Panc1 (cell line): ENCODE measurements at places on chromosomes 3 and 15.

DNA sequence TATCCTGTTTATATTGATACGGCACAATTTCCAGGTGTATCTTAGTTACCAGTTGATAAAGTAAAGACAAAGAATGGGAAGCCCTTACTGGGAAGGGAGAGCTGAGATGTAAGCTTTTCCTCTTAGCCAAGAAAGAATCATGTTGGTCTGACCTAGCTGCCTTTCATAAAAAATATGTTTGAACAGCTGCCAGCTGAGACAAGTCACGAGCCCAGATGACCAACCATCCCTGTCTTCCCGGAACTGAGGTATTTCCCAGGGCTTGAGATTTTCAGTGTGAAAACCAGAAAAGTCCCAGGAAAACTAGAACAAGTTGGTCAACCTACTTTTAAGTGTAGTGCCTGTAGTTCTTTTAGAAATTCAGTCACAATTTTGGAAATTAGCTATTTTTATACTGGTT is 3.6 kb upstream of the MYH15 start:
- DNase-seq: no peak

DNA sequence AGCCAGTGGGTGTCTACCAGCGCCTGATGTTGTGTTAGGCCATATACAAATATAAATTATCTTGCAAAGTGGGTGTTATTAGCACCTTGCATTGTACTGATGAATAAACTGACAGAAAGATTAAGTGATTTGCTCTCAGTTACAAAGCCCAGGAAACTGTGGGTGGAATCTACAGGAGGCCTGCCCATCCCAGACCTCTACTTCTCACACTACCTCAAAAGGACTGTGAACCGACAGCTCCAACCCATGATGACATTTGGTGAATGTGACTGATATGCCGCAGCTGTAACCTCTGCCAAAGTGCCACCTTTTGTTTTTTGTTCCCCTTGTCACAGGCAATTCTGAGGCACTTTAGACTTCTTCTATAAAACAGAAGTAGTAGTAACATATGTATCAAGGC is 43.7 kb upstream of the KCNMB2 start:
- no peak for DNase-seq

- DNase-seq: no peak
Observed at GRCh38 chr3:133490468-133491351, 82.8 kb upstream of the CDV3 start.

- DNase-seq: no peak
Observed at GRCh38 chr3:39189150-39189958, 3.0 kb downstream of the XIRP1 start.

- DNase-seq: no peak
Observed at GRCh38 chr3:177574222-177574856, 377.1 kb upstream of the TBL1XR1 start.

DNA sequence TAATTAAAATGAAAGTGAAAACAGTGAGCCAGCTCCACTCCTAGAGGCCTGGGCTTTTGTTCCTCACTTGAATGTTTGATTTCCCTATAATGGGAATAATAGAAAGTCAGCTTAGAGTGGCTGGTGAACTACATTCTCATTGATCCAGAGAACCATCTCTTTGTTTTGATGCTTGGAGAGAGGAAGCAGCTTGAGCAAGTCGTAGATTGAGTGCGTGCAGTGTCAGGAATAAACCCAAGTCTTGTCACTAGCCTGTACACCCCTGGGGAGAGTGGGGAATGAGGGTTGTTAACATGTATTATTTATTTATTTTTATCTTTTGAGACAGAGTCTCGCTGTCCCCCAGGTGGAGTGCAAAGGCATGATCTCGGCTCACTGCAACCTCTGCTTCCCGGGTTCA is 885 bp upstream of the LSG1 start:
- no peak for DNase-seq

GRCh38 chr3:8523041-8523440 is 21.4 kb downstream of the LMCD1 start:
- DNase-seq: no peak

- no peak for DNase-seq
Observed at GRCh38 chr3:162525066-162525742, 1028.6 kb downstream of the OTOL1 start.

GRCh38 chr3:134931045-134931785 is 136.2 kb downstream of the EPHB1 start:
- no peak for DNase-seq

DNA sequence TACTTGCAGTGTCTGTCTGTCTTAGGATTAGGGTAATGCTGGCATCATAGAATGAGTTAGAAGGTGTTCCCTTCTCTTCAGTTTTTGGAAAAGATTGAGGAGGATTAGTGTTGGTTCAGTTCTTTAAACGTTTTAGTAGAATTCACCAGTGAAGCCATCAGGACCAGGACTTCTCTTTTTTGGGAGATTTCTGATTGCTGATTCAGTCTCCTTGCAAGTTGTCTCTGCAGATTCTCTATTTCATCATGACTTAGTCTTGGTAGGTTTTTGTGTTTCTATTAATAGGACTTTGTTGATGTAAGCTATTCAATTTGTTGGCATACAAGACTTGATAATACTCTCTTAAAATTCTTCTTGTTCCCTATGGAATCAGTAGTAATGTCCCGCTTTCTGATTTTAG is 48.9 kb downstream of the STT3B start:
- no peak for DNase-seq

GRCh38 chr3:43699864-43700263 is 9.1 kb downstream of the ABHD5 start:
- no peak for DNase-seq

DNA sequence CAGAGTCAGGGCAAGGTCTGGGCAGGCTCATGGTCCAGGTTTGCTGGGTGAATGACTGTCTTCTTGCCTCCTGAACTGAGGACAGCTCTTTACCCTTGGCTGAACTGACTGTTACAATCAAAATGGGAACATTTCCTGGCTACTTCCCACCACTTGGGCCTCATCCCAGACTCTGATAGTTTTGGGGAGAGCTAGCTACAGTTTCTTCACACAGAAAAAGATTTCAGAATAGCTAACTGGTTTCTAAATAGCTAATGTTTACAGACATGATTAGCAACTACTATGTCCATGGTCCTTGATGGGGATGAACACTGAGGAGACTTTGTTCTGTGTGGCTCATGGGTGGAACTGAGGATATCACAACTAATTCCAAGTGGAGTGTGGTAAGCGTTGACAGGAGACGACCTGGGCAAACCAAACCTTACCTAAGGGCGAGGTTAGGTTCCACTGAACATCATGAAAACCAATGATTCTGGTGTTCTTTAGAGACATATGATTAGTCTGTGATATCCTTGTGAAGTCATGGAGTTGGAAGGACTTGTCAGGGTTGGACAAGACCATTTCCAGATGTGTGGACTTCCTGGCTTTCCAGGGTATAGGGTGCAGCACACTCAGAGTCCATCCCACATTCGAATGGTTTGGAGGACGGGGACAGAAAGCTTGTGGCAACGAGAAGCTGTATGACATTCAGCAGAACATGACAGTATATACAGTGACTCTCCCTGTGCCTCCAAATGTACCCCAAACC is 7.3 kb downstream of the ALPK3 start:
- no peak for DNase-seq

DNA sequence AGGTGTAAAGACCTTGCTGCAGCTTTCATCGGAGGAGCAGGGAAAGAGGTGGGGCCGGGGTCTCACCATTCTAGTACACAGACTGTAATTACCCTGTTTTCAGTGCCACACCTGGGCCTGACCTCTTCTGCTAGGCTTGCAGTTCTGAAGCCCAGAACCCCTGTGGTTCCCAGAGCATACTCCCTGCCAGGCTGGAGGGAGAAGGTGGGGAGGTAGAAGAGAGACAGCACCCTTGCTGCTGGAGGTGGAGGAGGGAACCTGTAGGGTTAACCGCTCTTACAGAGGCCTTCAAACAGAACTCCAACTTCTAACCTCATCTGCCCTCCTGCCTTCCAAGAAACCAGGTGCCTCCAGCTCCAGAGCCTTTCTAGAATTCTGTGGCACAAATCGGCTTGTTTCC is 27.0 kb downstream of the PCOLCE2 start:
- DNase-seq: no peak

DNA sequence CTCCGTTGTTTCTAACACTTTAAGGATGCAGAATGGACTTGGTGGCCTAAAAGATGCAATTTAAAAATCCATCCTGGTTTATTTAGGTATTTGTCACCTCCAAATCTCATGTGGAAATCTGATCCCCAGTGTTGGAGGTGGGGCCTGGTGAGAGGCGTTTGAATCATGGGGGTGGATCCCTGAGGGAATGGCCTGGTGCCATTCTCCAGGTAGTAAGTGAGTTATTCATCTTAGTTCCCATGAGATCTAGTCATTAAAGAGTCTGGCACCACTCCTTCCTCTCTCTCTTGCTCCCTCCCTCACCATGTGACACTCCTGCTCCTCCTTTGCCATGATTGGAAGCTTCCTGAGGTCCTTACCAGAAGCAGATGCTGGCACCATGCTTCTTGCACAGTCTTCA is 339.1 kb downstream of the NTRK3 start:
- DNase-seq: no peak

DNA sequence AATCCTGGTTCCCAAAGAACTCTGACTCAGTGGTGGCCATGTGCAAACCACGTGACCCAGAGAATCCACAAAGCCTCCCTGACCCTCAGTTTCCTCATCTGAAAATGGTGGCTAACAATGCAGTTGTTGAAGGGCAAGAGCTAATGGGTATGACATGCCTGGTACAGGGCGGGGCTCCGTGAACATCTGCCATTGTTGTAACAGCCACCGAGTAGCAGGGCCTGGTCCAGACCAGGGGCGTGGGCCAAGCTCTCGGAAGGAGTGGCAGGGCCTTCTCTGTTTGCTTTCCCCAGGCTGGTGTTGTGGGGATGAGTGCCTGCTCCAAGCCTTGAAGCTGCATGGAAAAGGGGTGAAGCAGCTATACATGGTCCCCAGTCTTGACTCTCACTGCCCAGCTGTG is 13.4 kb downstream of the MAPKAPK3 start:
- DNase-seq: no peak

DNA sequence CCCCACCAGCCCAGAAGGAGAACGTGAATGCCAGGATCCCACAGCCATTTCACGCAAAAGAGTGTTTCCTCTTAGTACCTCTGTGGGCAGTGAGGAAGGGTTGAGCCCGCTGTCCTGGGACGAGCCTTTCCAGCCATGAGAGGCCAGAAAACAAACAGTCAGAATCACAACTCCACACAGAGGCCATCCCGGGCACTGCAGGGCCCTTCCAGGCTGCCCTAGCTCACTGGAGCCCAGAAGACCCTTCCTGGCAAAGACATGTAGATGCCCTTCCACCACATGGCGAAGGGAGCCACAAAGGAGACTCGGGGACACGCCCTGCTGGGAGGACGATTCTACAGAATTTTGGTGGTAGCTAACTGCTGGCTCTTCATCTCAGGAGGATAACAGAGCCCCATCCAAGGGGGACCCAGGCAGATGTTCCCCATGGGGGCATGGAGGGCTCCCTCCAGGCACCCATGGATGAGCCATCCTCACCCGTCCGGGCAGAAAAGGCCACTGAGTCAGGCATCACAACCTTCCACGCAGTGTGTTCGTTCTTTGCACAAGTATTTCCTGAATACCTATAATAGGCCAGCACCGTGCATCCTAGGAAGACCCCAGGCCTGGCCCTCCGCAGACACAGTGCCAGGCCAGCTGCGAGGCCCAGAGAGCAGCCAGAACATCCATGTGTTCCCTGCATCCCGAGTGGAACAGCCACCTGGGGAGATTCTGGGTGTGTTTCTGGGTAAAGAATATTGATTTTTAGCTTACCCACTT is 47.2 kb downstream of the SLC12A8 start:
- peak; percentile 8 for DNase-seq

DNA sequence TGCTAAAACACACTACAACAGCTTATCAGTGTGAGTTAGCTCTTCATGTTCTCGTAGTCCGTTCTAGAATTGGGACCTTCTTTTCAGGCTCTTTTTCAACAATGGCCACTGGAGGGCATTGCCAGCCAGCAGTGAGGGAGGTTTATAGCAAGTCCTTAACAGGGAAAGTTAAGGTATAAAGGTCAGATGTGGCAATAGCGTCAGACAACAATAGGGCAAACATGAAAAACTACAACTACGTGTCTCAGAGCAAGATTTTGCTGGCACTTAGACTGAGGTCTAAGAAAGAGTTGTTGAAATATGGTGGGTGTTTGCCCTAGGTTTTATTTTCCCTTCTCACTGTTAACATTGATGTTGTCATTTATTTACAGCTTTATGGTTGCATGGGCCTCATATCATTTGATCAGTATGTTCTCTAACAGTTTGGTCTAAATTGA is 161.4 kb downstream of the GMNC start:
- peak; percentile 43 for DNase-seq

DNA sequence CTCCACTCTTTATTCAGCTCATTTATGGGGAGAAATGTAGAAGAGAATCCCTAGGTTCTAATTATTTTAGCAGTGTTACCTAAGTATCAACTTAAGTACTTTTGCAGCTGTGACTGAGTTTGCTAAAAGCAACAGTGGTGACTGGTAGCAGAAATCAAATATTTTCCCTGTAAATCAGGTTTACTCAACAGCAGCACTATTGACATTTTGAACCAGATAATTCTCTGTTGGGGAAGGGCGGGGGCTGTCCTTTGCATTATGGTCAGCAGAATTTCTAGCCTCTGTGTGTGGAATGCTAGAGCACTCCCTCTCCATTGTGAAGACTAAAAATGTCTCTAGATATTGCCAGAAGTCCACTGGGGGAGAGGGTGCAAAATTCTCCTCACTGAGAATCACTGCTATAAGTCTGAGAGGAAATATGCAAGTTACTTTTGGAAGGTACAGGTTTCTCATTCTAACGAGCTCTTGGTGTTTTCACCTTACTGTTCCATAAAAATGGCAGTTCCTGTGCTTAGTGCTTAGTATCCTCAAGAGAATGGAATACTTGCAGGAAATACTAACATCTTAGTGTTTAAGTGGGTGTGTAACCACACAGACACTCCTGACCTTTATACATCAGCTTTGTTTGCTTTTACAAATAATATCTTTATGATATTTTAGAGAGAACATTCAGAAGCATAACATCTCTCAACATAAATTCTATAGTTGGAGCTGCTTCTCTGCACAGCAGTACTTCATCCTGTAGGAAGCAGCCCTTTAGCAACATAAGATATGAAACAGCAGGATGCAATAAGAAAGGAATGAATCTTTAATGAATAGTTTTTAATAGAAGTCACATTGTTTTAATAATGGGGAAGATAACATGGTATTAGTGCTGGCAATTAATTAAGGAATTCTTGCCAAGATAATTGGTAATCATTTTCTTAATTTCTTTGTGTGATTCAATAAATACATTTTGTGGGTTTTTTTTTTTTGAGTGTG is 246.5 kb upstream of the GOLIM4 start:
- no peak for DNase-seq

GRCh38 chr3:196969134-196969659 is 564 bp upstream of the PIGZ start:
- DNase-seq: no peak

DNA sequence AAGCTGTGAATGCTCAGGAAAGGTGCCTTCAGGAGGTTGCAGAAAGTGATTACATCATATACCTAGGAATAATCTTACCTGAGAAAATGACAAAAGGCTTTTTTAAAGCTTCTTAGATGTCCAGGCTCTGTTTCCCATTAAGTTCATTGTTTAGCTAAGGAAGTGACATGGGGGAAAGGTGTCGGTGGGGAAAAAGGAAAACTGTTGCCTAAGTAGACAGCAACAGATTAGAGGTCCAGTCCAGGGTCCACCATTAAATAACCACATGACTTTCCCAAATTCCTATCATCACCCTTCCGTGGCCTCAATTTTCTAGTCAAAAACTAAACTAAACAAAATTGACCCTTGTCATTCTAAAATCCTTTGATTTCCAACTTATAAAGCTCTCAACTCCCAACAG is 4.3 kb downstream of the WWTR1 start:
- DNase-seq: no peak

GRCh38 chr3:63933459-63933858 is 21.3 kb upstream of the SCAANT1 start:
- no peak for DNase-seq

GRCh38 chr15:39948817-39949216 is 14.9 kb downstream of the EIF2AK4 start:
- no peak for DNase-seq
